ENCODE measurements at places on chromosomes 4 and X. TPM values are rescaled to one million over a fixed set of nuclear protein-coding genes. Genes with fewer than 3 reads are reported as not detected.

The LETM1 gene
- total RNA-seq: 57.5 TPM

The PSAPL1 gene
- not detected for total RNA-seq

The HTRA3 gene
- total RNA-seq: 74.5 TPM

The TKTL1 gene
- total RNA-seq: not detected

The VSIG4 gene
- not detected for total RNA-seq

The KIF4A gene
- total RNA-seq: 6.3 TPM

The TRAM1L1 gene
- total RNA-seq: 1.4 TPM

The FDCSP gene
- not detected for total RNA-seq

The AMTN gene
- total RNA-seq: not detected

The GPR101 gene
- not detected for total RNA-seq

The SSX2B gene
- not detected for total RNA-seq

The TRPC5OS gene
- total RNA-seq: not detected

The ARHGAP6 gene
- total RNA-seq: 1.7 TPM

The GABRG1 gene
- total RNA-seq: not detected

The TMEM131L gene
- 18.8 TPM for total RNA-seq

The HELT gene
- total RNA-seq: not detected

The ADGRL3 gene
- total RNA-seq: 1.1 TPM

The SYN1 gene
- 0.88 TPM for total RNA-seq

The TCP11X2 gene
- total RNA-seq: not detected

The CXCL10 gene
- 12.7 TPM for total RNA-seq

The CHST7 gene
- total RNA-seq: 33.1 TPM

The FHDC1 gene
- total RNA-seq: 0.88 TPM

The KCTD8 gene
- total RNA-seq: 0.35 TPM

The MAGEA4 gene
- total RNA-seq: not detected

The REELD1 gene
- total RNA-seq: not detected

The ITIH6 gene
- total RNA-seq: under 0.01 TPM

The COL4A6 gene
- total RNA-seq: 8.1 TPM

The FAT4 gene
- total RNA-seq: 30.7 TPM

The ZXDB gene
- 9.1 TPM for total RNA-seq

The NPY1R gene
- total RNA-seq: 0.58 TPM

The MTNR1A gene
- not detected for total RNA-seq

The AFAP1 gene
- total RNA-seq: 92.8 TPM

The DOK7 gene
- total RNA-seq: not detected

The FANCB gene
- total RNA-seq: 1.5 TPM

The S100G gene
- total RNA-seq: not detected

The EGF gene
- total RNA-seq: 0.10 TPM

The LANCL3 gene
- total RNA-seq: 0.29 TPM

The GLRB gene
- 0.53 TPM for total RNA-seq

The BMX gene
- total RNA-seq: 24.9 TPM

The CT45A2 gene
- total RNA-seq: not detected

The FRAS1 gene
- 23.1 TPM for total RNA-seq

The USP26 gene
- not detected for total RNA-seq

The BANK1 gene
- 1.1 TPM for total RNA-seq

The SORBS2 gene
- total RNA-seq: 175 TPM

The CXCL8 gene
- 322 TPM for total RNA-seq

The TRAPPC11 gene
- 33.3 TPM for total RNA-seq

The WNK3 gene
- 1.1 TPM for total RNA-seq

The RHOXF1 gene
- not detected for total RNA-seq

The MAGEB10 gene
- not detected for total RNA-seq

The CLGN gene
- total RNA-seq: 7.6 TPM

The CLDN2 gene
- total RNA-seq: not detected

The AREG gene
- total RNA-seq: 7.7 TPM

The SLC39A8 gene
- 3.5 TPM for total RNA-seq

The CENPVL2 gene
- total RNA-seq: not detected

The CSN1S1 gene
- not detected for total RNA-seq

The EBP gene
- 48.0 TPM for total RNA-seq

The TGIF2LX gene
- total RNA-seq: not detected

The ABLIM2 gene
- total RNA-seq: 0.99 TPM

The ZBED1 gene
- 48.6 TPM for total RNA-seq

Data from glomerular endothelial cell (primary cell).